ENCODE measurements at places on chromosomes 16 and 17. TPM values are rescaled to one million over a fixed set of nuclear protein-coding genes. Genes with fewer than 3 reads are reported as not detected.

The ELMO3 gene
- 0.83 TPM for total RNA-seq

The CDK5R1 gene
- 0.86 TPM for total RNA-seq

The WDR90 gene
- total RNA-seq, result 18.9 TPM

The ZFHX3 gene
- 25.7 TPM for total RNA-seq

The CORO1A gene
- 33.5 TPM for total RNA-seq

The CUEDC1 gene
- total RNA-seq, result 30.3 TPM

The HS3ST4 gene
- not detected for total RNA-seq

The TAT gene
- total RNA-seq, result not detected

The SLC6A2 gene
- total RNA-seq, result 0.19 TPM

The CHD9NB gene
- 1.2 TPM for total RNA-seq

The GP1BA gene
- not detected for total RNA-seq

The IRX5 gene
- total RNA-seq, result not detected

The FOXJ1 gene
- not detected for total RNA-seq

The MYOCD gene
- 211 TPM for total RNA-seq

The TMEM235 gene
- not detected for total RNA-seq

The NPIPA2 gene
- 3.8 TPM for total RNA-seq

The TP53TG3F gene
- not detected for total RNA-seq

The CHP2 gene
- not detected for total RNA-seq

The ZNF205 gene
- 25.0 TPM for total RNA-seq

The HS3ST3A1 gene
- total RNA-seq, result 7.5 TPM

The PPM1E gene
- total RNA-seq, result 0.52 TPM

The AHSP gene
- not detected for total RNA-seq

The CIAPIN1 gene
- 25.2 TPM for total RNA-seq

Measured in esophagus muscularis mucosa (tissue), 4 donors.